ENCODE measurements at places on chromosomes 4 and X.

DNA sequence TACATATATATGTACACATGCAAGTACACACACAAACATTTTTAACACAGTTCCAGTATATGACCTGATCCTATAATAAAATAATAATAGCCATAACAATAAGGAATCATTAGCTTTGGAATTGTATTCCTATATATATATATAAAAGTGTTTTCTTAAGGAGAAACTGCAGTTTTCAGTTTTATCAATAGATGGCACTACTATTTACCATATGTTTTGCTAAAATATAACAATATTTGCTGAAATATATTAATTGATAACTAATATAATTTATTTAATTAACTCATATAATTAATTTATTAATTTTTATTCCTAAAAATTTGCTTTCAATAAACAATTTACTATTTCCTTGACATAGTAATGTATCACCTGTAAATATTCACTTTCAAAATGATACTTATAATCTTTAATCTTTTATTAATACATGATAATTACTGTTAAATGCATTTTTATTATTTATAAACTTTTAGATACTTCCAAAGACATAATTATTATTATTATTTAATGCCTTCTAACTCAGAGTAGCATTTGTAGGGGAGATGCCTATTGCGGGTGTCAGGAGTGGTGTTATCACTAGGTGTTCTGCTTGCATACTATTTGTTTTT is 599.5 kb downstream of the FSTL5 start:
- no peak for DNase-seq

- no peak for DNase-seq
Observed at GRCh38 chr4:128686032-128686465, 123.5 kb upstream of the JADE1 start.

DNA sequence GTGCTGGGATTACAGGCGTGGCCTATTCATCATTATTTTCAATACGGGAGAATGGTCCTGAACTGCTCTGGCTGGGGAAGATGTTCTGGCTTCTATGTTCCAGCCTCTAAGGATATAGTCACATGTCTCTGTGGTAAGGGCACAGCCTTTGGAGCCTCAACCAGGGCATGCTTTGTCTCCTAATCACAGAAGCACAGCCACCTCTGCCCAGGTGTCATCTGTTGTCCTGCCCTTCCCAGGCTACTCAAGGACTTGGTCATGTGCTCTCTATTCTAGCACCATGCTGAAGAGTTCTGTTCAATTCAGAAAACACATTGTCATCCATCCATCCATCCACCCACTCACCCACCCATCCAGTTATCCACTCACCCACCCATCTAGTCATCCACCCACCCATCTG is 29.5 kb downstream of the ASMTL start:
- DNase-seq, result no peak

GRCh38 chrX:122512561-122513072 is 671.5 kb upstream of the GRIA3 start:
- no peak for DNase-seq

All from G401 (cell line).